Effector memory CD8-positive, alpha-beta T cell (primary cell): ENCODE measurements at places on chromosomes 2 and 18.
A peak's percentile ranks its signal among the peaks of the same experiment; 100 is the strongest.

DNA sequence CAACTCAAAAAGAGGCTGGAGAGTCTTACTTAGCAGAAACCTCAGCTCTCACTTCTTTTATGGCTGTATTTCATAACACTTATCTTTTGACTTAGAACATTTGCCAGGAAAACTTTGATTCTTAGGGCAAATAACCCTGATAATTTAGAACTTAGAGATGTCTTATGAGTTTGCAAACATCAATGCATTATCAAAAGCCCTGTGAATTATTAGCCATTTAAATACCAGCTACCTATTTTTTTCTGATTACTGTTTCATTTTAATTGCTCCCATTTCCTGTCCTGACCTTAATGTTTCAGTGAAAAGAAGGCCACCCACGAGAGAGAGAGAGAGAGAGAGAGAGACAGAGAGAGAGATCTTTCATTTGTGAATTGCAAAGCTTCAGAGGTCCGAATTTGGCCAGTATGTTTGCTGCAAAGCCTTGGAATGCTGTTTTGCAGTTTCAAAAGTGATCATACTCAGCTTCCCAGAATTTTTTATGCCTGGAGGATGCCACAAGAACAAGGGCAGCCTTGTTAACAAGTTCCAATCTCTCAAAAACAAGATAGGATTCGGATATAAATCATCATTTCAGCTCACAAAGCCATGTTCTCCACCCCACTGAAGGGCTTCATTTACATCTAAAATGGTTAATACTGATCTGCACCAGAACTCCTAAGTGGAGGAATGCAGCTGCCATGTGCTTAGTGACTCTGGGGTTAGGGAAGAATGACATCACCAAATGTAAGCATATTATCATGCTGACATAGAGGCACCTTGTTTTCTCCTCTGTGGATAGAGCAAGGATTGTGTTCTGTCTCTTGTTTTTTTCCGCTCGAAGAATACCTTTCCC is 478.2 kb downstream of the ARHGAP15 start:
- no peak for DNase-seq

- no peak for DNase-seq
These were observed 92.3 kb downstream of the BIN1 start for GRCh38 chr2:127014630-127015029.

GRCh38 chr2:54672590-54673456 is 50.6 kb upstream of the EML6 start:
- no peak for DNase-seq

DNA sequence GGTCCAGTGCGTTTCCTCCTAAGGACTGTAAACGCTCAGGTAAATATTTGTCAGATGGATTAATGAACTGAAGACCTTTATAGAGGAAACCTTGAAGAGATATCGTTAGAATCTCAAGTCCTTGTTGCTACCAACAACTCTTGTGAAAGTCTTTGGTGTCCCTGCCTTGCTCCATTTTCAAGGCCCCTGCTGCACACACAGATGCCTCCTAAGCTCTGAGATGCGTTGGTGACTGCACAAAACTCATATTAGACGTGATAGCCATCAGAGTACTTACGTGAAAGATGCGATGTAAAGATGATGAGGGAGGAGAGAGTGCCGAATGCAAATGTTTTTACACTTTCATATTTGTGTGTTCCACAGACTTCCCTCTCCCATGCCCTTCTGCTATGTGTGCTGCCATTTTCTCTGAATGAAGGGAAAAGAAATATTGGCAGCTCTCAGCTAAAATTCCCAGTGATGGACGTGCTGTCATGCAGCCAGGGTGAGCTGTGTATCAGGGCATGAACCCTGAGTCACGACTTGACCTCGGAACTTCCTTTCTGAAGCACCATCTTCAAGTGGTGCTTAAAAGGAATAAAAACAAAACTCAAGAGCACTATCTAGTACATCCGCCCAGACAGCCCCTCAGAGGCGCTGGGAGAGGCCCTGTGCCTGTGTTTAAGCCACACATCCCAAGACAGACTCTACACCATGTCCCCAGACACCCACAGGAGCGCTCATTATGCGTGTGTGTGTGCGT is 117.4 kb downstream of the FAM210A start:
- DNase-seq, result no peak

DNA sequence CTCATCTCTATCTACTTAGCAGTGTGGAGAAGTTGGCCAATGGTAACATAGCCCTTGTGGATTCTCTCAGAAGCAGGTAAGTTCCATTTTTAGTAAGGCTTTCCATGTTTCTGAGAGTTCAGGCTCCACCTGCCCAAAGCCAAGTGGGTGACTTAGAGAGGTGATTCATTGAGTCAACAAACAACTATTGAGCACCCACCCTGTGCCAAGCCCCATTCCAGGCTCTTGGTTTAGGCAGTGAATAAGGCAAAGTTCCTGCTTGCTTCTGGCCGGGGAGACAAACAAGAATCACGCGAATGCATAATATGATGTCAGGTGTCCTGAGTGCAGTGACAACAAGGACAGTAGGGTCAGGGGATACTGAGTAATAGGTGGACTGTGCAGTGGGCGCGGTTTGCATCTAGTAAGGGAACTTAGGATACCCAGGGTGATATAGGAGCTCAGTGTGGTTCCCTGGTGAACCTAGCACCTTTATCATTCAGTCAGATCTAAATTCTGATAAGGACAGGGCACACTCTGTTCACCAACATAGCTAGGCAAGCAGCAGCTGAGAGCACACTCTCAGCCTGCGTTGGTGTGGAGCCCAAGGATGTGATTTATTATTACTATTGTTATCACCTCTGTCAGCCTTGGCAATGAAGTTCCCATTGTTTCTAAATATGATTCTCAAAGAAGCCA is 31.7 kb upstream of the KCTD1 start:
- no peak for DNase-seq

GRCh38 chr2:39227628-39228412 is 15.9 kb downstream of the CDKL4 start:
- peak; percentile 73 for DNase-seq

DNA sequence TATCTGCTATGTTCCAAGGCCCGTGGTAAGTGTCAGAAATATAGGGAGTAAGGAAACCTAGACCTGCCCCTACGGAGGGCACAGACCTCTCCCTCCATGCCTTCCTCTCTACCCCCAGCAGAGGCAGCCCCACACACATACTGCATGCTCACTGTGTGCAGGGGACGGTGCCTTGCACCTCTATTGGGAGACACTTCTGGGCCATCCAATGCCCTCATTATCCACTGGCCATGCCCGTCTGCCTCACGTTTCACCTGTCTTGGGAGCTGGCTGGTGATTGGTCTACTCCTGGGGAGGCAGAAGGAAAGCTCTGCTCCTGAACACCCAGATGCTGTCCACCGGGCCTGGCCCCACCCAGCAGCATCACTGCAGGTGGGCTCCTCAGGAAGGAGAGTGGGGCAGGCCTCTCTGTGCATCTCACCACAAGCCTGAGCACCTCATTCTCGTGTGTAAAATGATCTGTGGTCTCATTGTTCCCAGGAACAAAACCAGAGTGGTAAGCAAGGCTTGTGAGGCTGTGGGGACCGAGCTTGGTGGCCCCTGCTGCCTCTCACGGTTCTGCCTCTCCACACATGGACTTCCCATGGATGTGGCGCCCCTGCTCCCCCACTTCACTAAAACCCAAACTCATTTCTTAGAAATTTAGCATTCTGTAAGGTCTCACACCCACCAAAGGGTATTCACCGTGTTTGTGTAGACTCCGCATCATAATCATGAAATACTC is 312.5 kb upstream of the HS6ST1 start:
- no peak for DNase-seq

DNA sequence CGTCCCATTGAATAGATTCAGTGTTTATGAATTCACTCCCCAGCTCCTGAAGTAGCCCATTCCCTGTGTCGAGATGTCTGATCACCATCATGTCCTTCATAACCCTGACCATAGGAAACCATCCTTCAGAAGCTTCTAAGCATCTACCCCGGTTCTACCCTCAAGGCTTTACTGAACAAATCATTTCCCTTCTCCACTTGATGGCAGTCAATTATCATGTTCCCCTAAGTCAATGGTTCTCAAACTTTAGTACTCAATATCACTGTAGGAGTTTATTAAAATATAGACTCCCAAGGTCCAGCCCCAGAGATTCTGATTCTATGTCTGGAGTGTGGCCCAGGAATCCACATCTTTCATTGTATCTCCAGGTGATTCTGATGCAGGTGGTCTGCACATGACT is 228.4 kb upstream of the SP5 start:
- DNase-seq, result no peak

GRCh38 chr2:200101922-200102321 is 146.5 kb downstream of the MAIP1 start:
- DNase-seq, result no peak

GRCh38 chr2:18740474-18740881 is 151.1 kb upstream of the NT5C1B start:
- no peak for DNase-seq

- no peak for DNase-seq
These were observed 48.9 kb upstream of the NABP1 start for GRCh38 chr2:191629001-191629453.

GRCh38 chr2:10864861-10865636 is 46.7 kb upstream of the KCNF1 start:
- no peak for DNase-seq

- DNase-seq, result no peak
These were observed 73.8 kb downstream of the TFCP2L1 start for GRCh38 chr2:121211251-121211650.

GRCh38 chr2:143548032-143548431 is 418.8 kb downstream of the ARHGAP15 start:
- DNase-seq, result no peak

- DNase-seq, result no peak
These were observed 88.7 kb downstream of the COBLL1 start for GRCh38 chr2:164752956-164753355.

GRCh38 chr2:30334762-30335363 is 103.5 kb downstream of the LBH start:
- DNase-seq, result no peak

GRCh38 chr2:68341583-68341982 is 21.8 kb upstream of the CNRIP1 start:
- no peak for DNase-seq

GRCh38 chr2:24826773-24827145 is 33.5 kb downstream of the CENPO start:
- no peak for DNase-seq

DNA sequence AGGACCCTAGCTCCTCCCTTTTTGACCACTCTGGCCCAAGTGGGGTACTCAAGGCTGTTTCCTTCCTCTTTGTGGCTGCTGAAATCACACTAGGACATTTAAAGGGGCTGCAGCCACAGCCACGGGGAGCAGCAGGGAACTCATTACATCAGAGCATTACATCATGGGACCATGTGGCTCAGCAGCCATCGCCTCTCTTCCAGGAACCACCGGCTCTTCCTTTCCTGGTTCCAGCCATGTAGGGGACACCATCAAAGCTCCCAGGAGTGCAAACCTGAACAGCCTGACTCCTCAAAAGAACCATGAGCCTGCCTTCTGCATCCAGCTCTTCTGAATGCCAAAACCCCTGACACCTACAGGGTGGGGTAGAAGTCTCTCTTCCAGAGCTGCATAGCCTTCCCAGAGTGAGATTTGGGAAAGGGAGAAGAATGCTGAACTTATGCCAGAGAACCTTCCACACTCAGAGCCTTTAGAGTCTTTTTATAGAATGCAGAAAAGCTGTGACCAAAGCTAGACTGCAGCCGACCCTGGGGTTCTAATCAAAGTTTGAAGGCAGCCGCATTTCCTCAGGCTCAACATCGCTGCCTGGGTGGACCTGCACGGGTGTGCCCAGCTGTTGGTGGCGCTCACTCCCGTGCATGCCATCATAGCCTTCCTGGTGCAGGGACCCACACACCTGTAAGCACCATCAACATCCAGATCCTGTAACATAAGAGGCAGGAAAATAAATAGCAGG is 121.7 kb downstream of the KLHL29 start:
- DNase-seq, result no peak

- no peak for DNase-seq
These were observed 13.1 kb downstream of the METAP1D start for GRCh38 chr2:172012677-172013391.

DNA sequence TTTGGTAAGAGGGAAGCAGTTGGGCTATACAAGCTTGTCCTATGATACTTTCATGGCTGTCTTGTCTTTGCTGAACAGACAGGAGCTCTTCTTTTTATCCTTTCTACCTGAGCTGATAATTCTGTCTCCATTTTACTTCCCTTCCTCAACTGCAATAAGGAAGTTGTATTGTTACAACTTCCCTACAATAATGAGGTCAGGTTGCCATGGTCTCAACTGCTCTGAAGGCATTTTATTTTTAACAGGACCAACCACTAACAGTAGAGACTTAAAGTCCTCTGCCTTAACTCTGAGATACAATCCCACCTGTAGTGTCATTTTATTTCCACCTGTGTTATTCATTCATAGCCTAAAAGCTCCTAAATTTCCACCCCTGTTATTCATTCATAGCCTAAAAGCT is 118.6 kb upstream of the PGAP1 start:
- DNase-seq, result no peak

DNA sequence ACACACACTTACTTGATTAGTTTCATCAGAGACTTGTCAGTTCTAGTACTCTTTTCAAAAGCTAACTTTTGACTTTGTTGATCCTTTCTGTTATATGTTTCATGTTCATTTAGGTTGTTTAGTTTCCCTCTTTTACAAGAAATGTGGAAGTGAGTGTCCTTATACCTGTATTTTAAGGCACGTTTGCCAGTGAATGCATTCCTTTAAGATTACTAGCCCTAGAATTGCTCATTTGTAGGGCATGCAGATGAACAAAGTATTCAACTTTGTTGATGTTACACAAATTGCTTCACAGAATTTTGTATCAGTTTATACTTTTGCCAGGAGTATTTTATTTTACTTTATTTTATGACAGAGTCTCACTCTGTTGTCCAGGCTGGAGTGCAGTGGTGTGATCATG is 6.3 kb downstream of the IL1RL2 start:
- no peak for DNase-seq

GRCh38 chr2:216888081-216888480 is 28.2 kb upstream of the TNP1 start:
- no peak for DNase-seq

DNA sequence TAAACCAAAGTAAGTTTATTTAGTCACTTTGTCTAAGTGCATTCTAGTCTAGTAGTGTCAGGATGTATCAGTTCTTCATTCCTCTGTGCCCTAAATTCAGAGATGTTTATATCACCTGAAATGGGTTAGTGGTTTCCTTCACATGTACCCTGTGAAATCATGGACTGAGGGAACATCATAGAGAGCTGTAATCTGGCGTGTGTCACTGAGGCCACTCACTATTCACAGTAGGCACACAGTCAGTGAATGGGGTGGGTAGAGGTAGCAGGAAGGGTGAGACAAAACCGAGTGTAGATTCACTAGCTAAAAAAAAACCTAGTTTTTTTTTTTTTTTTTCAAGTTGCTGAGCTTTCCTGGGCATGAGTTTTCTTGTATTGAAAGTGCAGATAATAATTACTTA is 5.6 kb downstream of the KIF5C start:
- no peak for DNase-seq
